Activated CD4-positive, alpha-beta T cell treated with anti-CD3 and anti-CD28 coated beads, Interleukin-2, amount 50 U/mL, for 48 hours (primary cell): ENCODE measurements at places on chromosomes 12 and 14.

- no peak for DNase-seq
Observed at GRCh38 chr14:58744801-58745394, 107.1 kb downstream of the DACT1 start.

GRCh38 chr14:105876158-105876557 lies 349.8 kb downstream of the TMEM121 start:
- DNase-seq: no peak

DNA sequence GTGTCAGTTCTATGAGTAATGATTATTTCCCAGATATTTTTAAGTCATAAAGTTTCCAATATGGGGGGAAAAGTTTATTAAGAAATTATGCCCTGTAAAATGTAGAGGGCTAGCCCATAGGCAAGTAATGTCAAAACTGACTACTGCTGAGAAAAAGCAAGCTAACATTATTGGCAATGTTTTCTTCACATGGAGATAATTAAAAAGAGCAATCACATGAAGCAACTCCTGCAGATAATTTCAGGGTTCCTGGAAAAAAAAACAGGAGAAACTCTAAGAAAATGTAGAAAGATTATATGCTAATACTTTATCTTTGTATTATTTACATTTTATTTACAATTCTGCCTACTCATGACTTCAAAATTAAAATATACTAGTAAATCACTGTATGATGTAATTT lies 39.8 kb downstream of the PPP1R12A start:
- no peak for DNase-seq

- no peak for DNase-seq
Observed at GRCh38 chr14:104437703-104438102, 141.9 kb upstream of the C14orf180 start.

- DNase-seq: no peak
Observed at GRCh38 chr12:54384591-54385041, at the start of gene ZNF385A. Gene ZNF385A (minus strand): TSS chr12:54384733. CDS start chr12:54384514, 219 bp downstream.

DNA sequence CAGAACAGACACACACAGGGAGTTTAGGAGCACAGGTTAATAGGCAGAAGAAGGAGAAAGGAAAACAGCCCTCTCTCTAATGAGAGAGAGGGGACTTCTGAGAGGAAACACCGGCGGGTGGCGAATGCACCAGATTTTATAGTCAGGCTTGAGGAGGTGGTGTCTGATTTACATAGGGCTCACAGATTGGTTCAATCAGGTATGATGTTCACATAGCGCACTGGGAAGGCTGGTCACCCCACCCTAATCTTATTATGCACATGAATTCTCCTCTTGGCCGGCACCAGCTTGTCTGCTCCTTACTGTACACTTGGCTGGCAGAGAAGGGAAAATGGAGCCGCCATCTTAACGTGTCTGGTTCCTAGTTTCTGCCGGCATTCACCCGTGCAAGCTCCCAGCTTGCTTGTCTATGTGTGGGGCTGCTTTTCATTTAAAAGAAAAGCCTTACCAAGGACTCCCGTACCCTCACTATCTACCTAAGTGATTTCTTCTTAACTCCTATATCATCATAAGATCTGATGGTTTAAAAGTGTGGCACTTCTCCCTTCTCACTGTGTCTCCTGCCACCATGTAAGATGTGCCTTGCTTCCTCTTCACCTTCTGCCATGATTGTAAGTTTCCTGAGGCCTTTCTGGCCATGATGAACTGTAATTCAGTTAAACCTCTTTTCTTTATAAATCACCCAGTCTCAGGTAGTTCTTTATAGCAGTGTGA lies 15.1 kb downstream of the BCAT1 start:
- DNase-seq: no peak

DNA sequence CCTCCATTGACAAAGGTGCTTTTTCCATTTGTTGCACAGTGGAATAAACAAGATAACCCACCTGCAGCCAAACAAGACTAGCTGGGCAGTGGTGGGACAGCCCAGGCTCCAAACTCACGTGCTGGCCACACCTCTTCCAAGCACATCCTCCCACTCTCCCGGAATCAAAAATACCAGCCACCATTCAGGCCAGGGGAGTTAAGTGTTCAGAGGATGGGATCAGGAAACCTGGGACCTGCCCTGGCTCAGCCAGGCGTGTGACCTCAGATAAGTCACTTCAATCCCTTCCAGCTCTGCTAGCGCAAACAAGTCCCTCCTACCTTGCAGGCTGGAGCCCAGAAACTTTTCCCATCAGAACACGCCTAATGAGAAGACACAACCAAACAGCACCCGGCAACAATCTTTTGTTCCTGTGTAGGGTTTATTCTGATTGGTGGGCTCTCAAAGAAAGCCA lies 43.3 kb downstream of the ACTN1 start:
- no peak for DNase-seq

- no peak for DNase-seq
Observed at GRCh38 chr14:96634896-96635295, 132.7 kb downstream of the PAPOLA start.

DNA sequence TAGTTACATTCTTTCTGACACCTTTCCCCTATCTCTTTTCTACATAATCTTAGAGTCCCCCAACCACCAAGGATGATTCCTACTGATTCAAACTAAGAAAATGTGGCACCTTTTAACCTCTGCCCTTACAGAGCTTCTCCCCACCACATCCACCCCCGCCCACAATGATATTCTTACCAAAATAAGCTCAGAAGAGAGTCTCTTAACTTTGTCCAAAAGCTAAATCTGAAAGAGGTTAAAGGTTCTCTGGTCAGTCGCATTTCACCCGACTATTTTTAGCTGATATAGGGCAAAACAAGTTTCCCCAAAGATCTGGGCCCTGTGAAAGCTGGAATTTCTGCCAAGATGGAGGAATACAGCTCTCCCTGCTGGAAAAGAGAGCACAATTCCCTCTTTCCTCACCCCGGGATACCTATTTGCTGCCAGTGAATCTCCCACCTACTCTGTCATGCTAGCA lies 128.6 kb downstream of the ZFP36L1 start:
- peak; percentile 43 for DNase-seq

- DNase-seq: no peak
Observed at GRCh38 chr14:99262977-99263448, 9.0 kb downstream of the BCL11B start.

DNA sequence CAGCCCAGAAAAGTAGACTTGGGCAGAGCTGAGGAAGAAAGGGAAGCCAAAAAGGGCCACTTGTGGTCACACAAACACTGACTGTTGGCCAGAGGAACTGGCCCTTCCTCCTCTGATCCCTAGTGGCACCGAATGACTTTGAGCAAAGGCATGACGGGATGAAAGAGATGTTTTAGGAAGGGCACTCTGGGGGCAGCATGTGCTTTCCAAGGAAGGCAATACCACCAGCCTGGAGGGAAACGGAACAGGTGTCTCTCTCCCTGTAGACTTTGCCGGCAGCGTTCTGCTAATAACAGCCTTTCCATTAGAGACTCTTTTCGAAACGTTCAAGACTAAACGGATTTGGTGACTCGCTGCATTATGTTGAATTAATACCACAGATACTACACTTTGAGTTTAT lies 12.3 kb upstream of the FBXO21 start:
- DNase-seq: no peak

GRCh38 chr14:20857630-20858261 lies 33.4 kb upstream of the RNASE3 start:
- DNase-seq: peak; percentile 72
